T-helper 17 cell (primary cell): ENCODE measurements at places on chromosomes 5 and 9. TPM values are rescaled to one million over a fixed set of nuclear protein-coding genes. Genes with fewer than 3 reads are reported as not detected.

RNF224 gene
- not detected for total RNA-seq

DNA sequence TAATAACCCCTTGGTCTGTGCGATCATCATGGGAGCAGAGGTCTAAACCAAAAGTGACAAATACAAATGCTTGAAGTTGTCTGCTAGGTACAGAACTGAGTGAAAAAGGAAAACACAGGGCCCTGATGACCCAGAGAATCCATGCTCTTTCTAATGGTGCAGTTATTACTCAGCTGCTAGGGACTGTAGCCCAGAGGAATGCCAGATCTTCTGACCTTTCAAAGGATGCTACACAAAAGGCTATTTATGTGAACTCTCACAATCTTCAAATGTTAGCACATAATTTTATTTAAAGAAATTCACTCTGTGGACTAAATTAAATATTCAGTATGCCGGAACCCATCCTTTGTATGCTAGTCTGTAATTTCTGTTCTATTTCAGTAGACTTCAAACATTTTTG is 79.9 kb downstream of the PRR16 start:
- H3K36me3 ChIP-seq: no peaks in the 10 kb centered on the region
- no peaks in the 10 kb centered on the region for H3K27me3 ChIP-seq
- DNase-seq: no peak
- no peak overlapping the region for H3K27ac ChIP-seq
- H3K4me3 ChIP-seq: no peak overlapping the region
- H3K4me1 ChIP-seq: no peaks in the 10 kb centered on the region

- H3K27ac ChIP-seq: no peak overlapping the region
- H3K4me3 ChIP-seq: no peak overlapping the region
- H3K4me1 ChIP-seq: peaks cover 3% of the 10 kb centered on the region
- H3K36me3 ChIP-seq: peaks cover 2% of the 10 kb centered on the region
These were observed 15.8 kb upstream of the FCHO2 start for GRCh38 chr5:72940082-72940481.

GRCh38 chr5:2660315-2660714 is 91.2 kb downstream of the IRX2 start:
- H3K36me3 ChIP-seq: no peaks in the 10 kb centered on the region
- H3K27ac ChIP-seq: no peak overlapping the region
- no peak overlapping the region for H3K4me3 ChIP-seq
- no peaks in the 10 kb centered on the region for H3K27me3 ChIP-seq
- no peak for DNase-seq

SOX30 gene
- total RNA-seq: 0.44 TPM

- H3K4me1 ChIP-seq: peaks cover 29% of the 10 kb centered on the region
- no peaks in the 10 kb centered on the region for H3K27me3 ChIP-seq
- H3K27ac ChIP-seq: no peak overlapping the region
- DNase-seq: no peak
- no peaks in the 10 kb centered on the region for H3K36me3 ChIP-seq
- H3K4me3 ChIP-seq: peak overlapping the region; percentile 62
These were observed 200.0 kb downstream of the AUH start for GRCh38 chr9:91161465-91162300.

- peaks cover 11% of the 10 kb centered on the region for H3K27me3 ChIP-seq
- no peak overlapping the region for H3K4me3 ChIP-seq
- no peaks in the 10 kb centered on the region for H3K4me1 ChIP-seq
- H3K27ac ChIP-seq: no peak overlapping the region
These were observed 81.9 kb downstream of the PALM2AKAP2 start for GRCh38 chr9:109861918-109862317.

- H3K27me3 ChIP-seq: no peaks in the 10 kb centered on the region
- peaks cover 2% of the 10 kb centered on the region for H3K36me3 ChIP-seq
- H3K27ac ChIP-seq: peak overlapping the region; percentile 99
- peaks cover 57% of the 10 kb centered on the region for H3K4me1 ChIP-seq
- peak; percentile 64 for DNase-seq
These were observed 12.6 kb upstream of the TCF7 start for GRCh38 chr5:134101686-134102439.
